ENCODE measurements at places on chromosomes 12 and 14.

GRCh38 chr12:16228067-16228466 is 49.4 kb downstream of the SLC15A5 start:
- no peak for DNase-seq

- no peak for DNase-seq
These were observed 50.8 kb downstream of the NTN4 start for GRCh38 chr12:95739561-95740313.

- DNase-seq = no peak
These were observed 8.2 kb downstream of the MLXIP start for GRCh38 chr12:122086641-122087285.

- no peak for DNase-seq
These were observed 19.1 kb downstream of the PGAM5 start for GRCh38 chr12:132729541-132730320.

GRCh38 chr12:38056701-38057689 is 259.6 kb upstream of the ALG10B start:
- no peak for DNase-seq

DNA sequence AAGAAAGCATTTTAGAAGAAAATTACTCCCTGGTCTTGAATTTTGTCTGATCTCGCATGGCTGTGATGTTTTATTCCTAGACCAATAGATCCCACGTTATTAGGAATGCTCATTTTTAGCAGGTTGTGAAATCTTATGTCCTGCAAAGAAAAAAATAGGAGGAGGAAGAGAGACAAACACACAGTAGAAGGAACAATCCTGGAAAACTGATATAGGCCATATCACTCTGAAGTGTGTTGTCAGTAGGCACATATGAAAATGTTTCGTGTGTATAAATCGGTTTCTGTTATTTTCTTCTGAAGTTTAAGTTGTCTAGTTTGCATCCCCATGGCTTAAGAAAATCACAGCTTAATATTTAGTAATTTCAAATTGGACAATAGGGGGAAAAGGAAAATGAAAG is 12.4 kb downstream of the SLCO1B3 start:
- DNase-seq = no peak

DNA sequence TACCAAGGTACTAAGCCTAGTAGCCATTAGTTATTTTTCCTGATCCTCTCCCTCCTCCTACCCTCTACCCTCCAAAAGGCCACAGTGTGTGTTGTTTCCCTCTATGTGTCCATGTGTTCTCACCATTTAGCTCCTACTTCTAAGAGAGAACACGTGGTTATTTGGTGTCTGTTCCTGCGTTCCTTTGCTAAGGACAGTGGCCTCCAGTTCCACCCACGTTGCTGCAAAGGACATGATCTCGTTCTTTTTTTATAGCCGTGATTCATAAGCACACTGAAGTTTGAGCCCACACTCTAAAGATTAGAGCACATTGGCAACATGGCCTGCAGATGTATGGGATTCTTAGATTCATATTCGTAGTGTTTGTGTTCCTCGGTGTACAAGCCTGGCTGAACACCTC is 8.1 kb upstream of the STX2 start:
- no peak for DNase-seq

GRCh38 chr12:85423947-85424346 is 143.9 kb downstream of the ALX1 start:
- DNase-seq = no peak

DNA sequence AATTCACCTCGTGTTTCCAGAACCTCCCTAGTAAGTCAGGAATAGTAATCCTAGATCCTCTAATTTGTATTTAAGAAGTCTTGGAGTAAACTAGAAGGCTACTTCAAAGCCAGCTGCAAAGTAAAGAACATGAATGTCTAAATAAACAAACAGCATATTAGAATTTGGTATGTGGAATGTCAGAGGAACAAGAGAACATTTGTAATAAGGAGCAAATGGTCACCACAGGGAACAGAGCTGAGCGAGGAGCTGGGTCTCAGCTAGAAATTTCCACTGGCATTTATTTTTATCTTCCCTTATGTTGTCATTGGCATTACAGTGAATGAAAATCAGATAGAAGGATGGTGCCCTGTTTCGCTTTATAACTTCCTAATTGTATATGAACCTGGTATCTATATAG is 50.2 kb downstream of the FRMD6 start:
- no peak for DNase-seq

DNA sequence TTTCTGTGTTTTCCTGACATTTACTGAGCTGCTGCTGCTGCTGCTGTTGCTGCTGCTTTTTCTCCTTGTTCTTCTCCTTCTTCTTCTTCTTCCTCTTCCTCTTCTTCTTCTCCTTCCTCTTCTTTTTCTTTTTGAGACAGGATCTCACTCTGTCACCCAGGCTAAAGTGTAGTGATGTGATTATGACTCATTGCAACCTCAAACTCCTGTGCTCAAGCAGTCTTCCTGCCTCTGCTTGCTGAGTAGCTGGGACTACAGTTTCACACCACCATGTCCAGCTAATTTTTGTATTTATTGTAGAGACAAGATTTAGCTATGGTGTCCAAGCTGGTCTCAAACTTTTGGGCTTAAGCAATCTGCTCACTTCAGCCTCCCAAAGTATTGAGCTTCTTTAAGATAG is 95.8 kb downstream of the TMTC3 start:
- DNase-seq = no peak

DNA sequence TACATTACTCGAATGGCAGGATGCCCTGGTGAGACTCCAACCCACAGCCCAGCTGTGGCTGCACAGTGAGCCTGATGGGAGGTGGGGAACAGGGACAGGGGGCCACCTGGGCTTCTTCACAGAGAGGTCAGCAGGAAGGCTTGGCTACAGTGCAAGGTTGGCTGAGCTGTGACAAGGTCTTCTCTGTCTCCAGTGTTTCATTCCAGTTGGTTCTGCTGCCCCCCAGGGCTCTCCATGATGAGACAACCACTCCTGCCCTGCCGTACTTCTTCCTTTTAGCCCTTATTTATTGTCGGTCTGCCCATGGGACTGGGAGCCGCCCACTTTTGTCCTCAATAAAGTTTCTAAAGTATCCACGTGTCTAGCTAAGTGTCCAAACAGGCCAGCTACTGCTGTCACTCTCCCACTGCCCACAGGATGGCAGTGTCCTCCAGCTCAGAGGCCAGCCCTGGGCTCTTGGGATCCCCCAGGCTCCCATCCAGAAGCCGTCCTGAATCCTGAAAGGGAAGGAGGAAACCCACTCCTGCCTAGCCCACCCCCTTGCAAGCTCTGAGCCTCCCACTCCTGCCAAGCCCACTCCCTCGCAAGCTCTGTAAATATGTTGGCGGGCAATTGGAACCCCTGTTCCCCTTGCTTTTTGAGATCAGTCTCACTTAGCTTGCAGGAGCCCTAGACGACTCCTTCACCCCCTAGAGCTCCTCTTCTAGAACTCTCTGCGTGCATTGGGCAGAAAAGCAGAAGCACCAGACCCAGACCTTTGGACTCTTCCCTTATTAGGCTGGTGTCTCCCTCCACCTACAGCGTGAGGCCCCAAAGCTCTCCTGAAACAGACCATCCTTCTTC is 5.4 kb downstream of the C1QL4 start:
- DNase-seq = no peak

DNA sequence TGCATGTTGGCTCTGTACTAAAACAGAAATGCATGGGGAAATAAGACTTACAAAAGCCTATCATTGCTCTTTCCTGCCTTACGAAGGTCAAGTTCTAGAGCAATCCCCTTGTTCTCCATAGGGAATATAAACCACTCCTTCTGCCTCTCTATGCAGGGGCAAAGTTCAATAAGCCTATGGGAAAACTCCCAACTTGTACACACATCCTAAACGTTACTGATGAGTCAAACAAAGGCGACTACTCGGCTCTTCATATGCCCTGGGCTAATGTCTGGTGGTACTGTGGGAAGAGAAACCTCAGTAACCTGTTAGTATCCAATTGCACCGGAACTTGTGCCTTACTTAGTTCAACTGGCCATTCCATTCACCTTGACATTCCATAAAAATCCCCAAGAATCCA is 32.7 kb downstream of the PRMT8 start:
- no peak for DNase-seq

GRCh38 chr12:104520242-104520900 is 63.6 kb downstream of the CHST11 start:
- no peak for DNase-seq

DNA sequence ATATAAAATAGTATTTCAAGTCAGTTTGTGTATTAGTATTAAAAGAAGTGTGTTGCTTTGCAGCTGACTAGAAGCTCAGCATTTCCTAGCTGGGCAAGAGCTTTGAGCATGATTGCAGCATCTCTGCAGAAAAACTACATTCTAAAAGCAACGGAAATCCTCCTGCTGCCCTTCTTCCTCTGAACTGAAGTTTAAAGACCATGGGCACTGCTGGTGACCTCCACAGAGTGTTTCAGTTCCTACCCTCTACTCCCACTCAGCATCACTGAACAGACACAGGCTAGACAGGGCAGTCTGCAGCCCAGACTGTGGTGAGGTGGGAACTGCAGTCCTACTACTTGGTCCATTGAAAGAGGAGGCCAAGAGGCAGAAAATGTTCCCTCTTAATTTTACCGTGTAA is 59.0 kb downstream of the FAR2 start:
- no peak for DNase-seq

DNA sequence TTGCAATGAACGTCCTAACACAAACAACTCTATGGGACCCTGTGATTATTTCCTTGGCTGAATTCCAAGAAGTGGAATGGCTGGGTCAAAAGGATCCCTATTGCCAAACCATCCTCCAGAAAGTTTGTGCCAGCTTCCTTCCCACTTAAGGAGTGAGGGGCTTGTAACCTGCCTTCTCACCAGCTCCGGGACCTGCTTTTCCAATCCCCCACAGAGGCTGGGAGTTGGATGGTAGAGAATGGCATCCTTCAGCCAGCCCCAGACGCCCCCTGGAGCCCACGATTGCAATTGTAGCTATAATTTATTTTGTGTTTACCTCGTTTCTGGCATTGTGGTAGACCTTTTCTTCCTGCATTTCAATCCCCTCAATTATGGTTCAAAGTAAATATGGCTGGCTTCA is 9.7 kb upstream of the ZDHHC22 start:
- no peak for DNase-seq

DNA sequence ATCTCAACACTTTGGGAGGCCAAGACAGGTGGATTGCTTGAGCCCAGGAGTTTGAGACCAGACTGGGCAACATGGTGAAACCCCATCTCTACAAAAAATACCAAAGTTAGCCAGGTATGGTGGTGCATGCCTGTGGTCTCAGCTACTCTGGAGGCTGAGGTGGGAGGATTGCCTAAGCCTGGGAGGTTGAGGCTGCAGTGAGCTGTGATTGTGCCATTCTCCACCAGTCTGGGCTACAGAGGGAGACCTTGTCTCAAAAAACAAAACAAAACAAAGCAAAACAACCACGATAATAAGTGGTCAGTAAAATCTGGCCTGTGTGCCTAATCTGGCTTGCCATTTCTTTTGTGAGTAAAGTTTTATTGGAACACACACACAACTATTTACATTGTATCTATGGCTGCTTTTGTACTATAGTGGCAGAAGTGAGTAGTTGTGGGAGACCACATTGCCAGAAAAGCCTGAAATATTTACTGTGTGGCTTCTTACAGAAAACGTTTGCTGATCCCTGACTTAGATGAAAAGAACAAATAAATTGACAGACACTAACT is 19.4 kb upstream of the KLRG1 start:
- DNase-seq = no peak
